HL-60 (cell line): ENCODE measurements at places on chromosomes 5 and 9.

DNA sequence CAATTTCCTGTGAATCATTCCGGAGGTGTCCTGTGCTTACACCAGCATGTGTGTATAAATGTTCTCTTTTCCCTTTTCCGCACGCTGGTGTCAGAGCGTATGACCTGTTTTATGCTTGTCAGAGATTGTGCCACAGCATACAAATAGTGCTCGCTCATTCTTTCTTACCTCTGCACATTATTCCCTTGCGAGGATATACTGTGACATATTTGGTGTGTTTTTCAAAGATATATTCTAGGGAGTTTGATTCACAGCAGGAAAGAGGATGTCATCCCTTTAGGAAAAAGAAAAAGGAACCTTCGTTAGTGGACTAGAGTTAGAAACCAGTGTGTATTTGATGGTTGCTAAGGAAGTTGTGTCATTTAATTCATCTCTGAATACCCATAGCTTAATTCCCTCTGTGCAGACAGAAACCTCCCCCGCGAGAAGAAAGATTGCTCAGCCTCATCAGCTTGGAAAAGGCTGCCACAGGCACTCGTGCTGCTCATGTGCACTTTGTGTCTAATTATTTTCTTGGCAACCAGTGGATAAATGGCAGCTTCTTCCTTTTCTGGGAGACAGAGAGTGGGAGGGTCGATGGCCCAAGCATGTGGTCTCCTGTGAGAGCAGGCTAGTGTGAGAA is 14.7 kb upstream of the CCIN start:
- DNase-seq, result peak; percentile 63

DNA sequence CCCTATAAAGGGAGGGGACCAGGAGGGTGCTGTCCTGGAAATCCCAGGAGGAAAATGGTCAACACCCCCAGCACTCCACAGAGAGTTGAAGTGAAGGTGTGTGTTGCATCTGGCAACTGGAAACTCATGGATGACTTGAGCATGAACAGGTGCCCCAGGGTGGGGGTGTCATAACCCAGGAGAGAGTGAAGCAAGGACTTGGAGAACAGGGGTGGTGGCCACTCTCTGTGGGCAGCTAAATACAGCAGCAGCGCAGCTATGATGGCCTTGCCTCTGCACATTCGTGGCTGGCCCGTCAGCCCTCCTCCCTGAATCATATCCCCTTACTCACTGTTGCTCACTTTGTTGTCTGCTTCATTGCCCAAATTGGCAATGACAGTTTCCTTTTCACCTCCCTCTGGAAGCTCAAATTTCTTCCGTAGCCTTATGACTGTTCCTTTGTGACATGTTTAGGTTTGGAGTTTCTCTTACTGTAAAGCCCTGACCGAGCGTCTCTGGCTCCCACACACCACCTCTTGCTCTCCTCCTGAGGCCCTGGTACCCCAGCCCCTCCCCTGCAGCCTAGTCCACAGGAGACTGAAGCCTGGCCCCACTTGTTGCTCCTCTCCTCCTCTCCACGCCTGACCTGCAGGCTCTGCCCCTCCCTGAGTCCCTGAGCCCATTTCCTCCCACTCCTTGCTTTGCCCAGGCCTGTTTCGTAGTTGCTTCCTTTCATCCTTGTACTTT is 185.8 kb downstream of the CD180 start:
- DNase-seq, result no peak

- peak; percentile 5 for DNase-seq
Measured at GRCh38 chr9:34493972-34494535, 28.7 kb downstream of the ENHO start.

- no peak for DNase-seq
Measured at GRCh38 chr9:135126451-135127187, 39.2 kb downstream of the OLFM1 start.

- DNase-seq, result peak; percentile 14
Measured at GRCh38 chr9:37511016-37512010, 25.6 kb downstream of the POLR1E start.

DNA sequence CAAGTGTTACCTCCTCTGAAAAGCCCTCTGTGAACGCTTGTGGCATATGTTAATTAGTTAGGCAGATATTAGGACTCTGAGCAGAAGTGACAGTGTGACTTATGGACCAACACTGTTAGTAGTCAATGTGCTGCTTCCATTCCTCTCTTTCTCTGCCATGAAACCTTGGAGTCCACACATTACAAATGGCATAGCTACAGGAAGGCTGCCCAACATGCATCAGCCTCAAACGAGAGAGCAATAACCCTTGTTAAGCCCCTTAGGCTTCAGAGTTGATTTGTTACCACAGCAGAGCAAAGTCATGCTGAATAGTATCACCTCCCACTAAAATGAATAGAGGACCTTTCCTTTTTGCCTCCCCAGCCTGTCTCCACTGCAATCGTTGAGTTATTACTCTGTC is 397.7 kb upstream of the SMARCA2 start:
- no peak for DNase-seq
